ENCODE measurements at places on chromosomes 3 and 15. TPM values are rescaled to one million over a fixed set of nuclear protein-coding genes. Genes with fewer than 3 reads are reported as not detected.
A peak's percentile ranks its signal among the peaks of the same experiment; 100 is the strongest.

DNA sequence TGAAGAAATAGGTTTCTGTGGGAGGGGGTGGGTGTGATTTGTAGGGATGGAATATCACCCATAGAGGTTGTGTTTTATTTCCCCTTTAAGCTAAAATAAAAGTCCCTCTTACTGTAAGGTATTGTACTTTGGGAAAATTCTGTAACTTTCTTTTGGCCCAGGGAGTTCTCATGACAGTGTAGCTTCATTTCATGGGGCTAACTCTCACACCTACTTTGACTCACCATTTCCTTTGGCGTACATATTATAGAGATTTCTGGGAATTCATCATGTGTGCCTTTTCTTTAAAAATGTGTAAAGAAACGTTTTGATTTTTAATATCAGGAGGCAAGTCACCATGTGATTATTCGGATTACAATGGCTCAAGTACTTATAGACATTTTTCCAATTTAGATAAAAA, 477.7 kb upstream of the CFAP20DC start:
- no peaks in the 10 kb centered on the region for H3K36me3 ChIP-seq
- no peak for DNase-seq
- no peak overlapping the region for H3K27ac ChIP-seq
- H3K27me3 ChIP-seq = no peaks in the 10 kb centered on the region
- H3K4me3 ChIP-seq = no peak overlapping the region
- no peaks in the 10 kb centered on the region for H3K4me1 ChIP-seq

- H3K4me3 ChIP-seq = no peak overlapping the region
- H3K4me1 ChIP-seq = no peaks in the 10 kb centered on the region
- H3K27me3 ChIP-seq = no peaks in the 10 kb centered on the region
Observed at GRCh38 chr3:157531771-157532170, 28.6 kb upstream of the VEPH1 start.

- H3K27me3 ChIP-seq = no peaks in the 10 kb centered on the region
- no peaks in the 10 kb centered on the region for H3K36me3 ChIP-seq
- no peak overlapping the region for H3K27ac ChIP-seq
- no peak for DNase-seq
- H3K4me1 ChIP-seq = no peaks in the 10 kb centered on the region
Observed at GRCh38 chr3:123270818-123271217, 69.1 kb downstream of the SEC22A start.

DNA sequence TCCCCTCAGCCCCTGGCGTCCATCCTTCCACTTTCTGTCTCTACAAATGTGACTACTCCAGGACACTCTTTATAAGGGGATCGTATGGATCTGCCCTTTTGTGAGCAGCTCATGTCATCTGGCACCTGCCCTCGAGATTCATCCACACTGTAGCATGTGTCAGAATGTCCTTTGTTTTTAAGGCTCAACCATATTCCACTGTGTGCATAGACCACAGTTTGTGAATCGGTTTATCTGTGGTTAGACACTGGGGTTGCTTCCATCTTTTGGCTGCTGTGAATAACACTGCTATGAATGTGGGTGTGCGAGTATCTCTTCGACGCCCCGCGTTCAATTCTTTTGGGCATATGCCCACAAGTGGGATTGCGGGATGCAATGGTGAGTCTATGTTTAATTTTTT, 167.9 kb downstream of the NUP210 start:
- H3K27ac ChIP-seq = no peak overlapping the region
- H3K4me1 ChIP-seq = no peaks in the 10 kb centered on the region
- H3K4me3 ChIP-seq = no peak overlapping the region

- no peak for DNase-seq
- no peak overlapping the region for H3K4me3 ChIP-seq
- H3K4me1 ChIP-seq = no peaks in the 10 kb centered on the region
- H3K36me3 ChIP-seq = no peaks in the 10 kb centered on the region
Observed at GRCh38 chr3:151367448-151367847, 17.1 kb downstream of the P2RY12 start.

- H3K4me1 ChIP-seq = peaks cover 4% of the 10 kb centered on the region
- no peak for DNase-seq
- no peaks in the 10 kb centered on the region for H3K36me3 ChIP-seq
- H3K4me3 ChIP-seq = no peak overlapping the region
- H3K27ac ChIP-seq = no peak overlapping the region
- no peaks in the 10 kb centered on the region for H3K27me3 ChIP-seq
Observed at GRCh38 chr3:14481018-14481645, 59.0 kb downstream of the GRIP2 start.

- no peak overlapping the region for H3K27ac ChIP-seq
- no peak overlapping the region for H3K4me3 ChIP-seq
- no peaks in the 10 kb centered on the region for H3K36me3 ChIP-seq
- no peaks in the 10 kb centered on the region for H3K4me1 ChIP-seq
- H3K27me3 ChIP-seq = no peaks in the 10 kb centered on the region
- no peak for DNase-seq
Observed at GRCh38 chr3:140167600-140168281, 232.8 kb downstream of the CLSTN2 start.

DNA sequence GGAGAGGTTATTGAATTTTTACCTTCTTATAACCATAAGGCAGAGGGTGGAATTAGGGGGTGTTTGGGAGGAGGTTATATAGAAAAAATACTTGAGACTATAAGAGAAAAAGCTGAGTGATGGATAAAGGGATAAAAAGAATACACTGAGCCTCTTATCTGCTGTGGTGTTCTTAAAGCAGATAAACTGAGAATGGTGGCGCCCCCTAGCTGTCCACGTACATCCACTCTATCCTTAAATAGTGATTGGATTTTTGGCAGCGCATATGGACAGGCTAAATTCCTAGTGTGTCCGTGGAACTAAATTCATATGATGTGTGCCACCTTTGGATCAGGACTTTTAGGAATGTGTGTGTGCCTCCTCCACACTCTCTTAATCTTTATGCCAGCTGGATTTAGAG, 121.1 kb downstream of the OXSM start:
- no peaks in the 10 kb centered on the region for H3K27me3 ChIP-seq
- H3K4me3 ChIP-seq = no peak overlapping the region
- DNase-seq = no peak
- no peaks in the 10 kb centered on the region for H3K36me3 ChIP-seq
- no peaks in the 10 kb centered on the region for H3K4me1 ChIP-seq

- no peak overlapping the region for H3K4me3 ChIP-seq
- no peaks in the 10 kb centered on the region for H3K4me1 ChIP-seq
- H3K36me3 ChIP-seq = no peaks in the 10 kb centered on the region
- no peak overlapping the region for H3K27ac ChIP-seq
Observed at GRCh38 chr3:128195369-128195768, 42.1 kb downstream of the EEFSEC start.

DNA sequence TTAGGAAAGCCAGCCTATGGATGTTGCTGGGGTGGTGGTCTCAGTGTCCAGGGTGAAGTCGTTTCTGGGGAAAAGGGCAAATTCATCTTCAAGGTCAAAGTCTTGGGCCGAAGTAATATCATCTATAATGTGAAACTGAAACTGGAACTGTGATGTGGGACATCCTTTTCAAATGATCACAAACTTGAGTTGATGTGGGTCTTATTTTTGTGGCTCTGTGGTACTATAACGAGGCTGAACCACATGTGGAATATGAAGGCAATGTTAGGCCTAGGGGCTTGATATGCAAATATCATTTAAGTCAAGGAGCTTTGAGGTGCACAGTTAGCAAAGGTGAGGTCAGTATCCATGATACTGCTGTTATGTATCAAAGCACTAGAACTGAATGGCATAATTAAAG, 1.5 kb upstream of the CD200R1L start:
- H3K27me3 ChIP-seq = no peaks in the 10 kb centered on the region
- no peaks in the 10 kb centered on the region for H3K4me1 ChIP-seq
- no peak overlapping the region for H3K27ac ChIP-seq
- no peaks in the 10 kb centered on the region for H3K36me3 ChIP-seq
- H3K4me3 ChIP-seq = no peak overlapping the region

DNA sequence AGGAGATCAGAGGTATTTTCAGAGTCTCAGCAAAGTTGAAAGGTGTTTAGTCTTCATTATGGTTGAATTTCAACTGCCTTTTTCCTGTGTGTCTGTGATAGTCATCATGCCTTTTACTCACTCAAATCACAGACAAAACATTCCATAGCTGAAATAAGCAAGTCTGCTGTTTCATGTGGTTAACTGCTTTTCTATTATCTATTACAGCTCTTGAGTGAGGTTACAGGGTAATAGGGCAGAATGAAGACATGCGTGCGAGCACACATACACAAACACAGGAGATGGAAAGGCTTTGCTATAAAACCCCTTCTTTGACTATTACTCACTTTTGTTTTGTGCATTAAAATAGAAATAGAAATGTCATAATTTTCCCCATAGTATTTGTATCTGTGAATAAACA, 192.6 kb upstream of the RARB start:
- no peaks in the 10 kb centered on the region for H3K36me3 ChIP-seq
- no peak overlapping the region for H3K4me3 ChIP-seq
- no peak for DNase-seq
- no peaks in the 10 kb centered on the region for H3K27me3 ChIP-seq
- no peak overlapping the region for H3K27ac ChIP-seq
- no peaks in the 10 kb centered on the region for H3K4me1 ChIP-seq

GRCh38 chr3:30538791-30539190, 67.6 kb upstream of the TGFBR2 start:
- no peak for DNase-seq
- no peaks in the 10 kb centered on the region for H3K36me3 ChIP-seq
- H3K27ac ChIP-seq = peak overlapping the region; percentile 32

DNA sequence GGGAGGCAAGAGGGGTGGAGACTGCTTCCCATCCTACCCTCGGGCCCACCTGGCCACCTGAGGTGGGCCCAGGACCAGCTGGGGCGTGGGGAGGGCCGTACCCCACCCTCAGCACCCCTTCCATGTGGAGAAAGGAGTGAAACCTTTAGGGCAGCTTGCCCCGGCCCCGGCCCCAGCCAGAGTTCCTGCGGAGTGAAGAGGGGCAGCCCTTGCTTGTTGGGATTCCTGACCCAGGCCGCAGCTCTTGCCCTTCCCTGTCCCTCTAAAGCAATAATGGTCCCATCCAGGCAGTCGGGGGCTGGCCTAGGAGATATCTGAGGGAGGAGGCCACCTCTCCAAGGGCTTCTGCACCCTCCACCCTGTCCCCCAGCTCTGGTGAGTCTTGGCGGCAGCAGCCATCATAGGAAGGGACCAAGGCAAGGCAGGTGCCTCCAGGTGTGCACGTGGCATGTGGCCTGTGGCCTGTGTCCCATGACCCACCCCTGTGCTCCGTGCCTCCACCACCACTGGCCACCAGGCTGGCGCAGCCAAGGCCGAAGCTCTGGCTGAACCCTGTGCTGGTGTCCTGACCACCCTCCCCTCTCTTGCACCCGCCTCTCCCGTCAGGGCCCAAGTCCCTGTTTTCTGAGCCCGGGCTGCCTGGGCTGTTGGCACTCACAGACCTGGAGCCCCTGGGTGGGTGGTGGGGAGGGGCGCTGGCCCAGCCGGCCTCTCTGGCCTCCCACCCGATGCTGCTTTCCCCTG, 2.2 kb upstream of the FES start:
- no peak overlapping the region for H3K4me3 ChIP-seq
- H3K27ac ChIP-seq = peak overlapping the region; percentile 92
- no peak for DNase-seq
- peaks cover 7% of the 10 kb centered on the region for H3K36me3 ChIP-seq
- no peaks in the 10 kb centered on the region for H3K27me3 ChIP-seq

GRCh38 chr3:184982076-184982475, 170.1 kb downstream of the VPS8 start:
- H3K36me3 ChIP-seq = no peaks in the 10 kb centered on the region
- no peaks in the 10 kb centered on the region for H3K4me1 ChIP-seq
- DNase-seq = no peak
- H3K27me3 ChIP-seq = no peaks in the 10 kb centered on the region

DNA sequence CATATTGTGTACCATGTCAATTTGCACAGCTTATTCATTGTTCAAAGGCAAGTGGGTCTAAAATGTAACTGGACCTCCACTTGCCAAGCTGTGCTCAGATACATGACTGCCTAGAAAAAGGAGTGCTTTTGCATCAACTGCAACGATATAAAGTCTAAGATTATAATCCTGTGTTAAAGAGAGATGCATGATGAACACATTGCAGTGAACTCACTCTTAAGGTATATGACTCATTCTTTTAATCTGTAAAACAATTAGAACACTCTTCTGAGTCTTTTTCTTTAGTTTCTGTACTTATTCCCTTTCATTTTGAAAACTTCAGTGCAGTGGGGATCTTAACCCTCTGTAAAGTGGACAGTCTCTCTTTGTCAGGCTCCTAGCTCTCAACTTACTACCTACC, 982.8 kb downstream of the ROBO1 start:
- H3K4me1 ChIP-seq = no peaks in the 10 kb centered on the region
- H3K27ac ChIP-seq = no peak overlapping the region
- DNase-seq = no peak
- H3K36me3 ChIP-seq = no peaks in the 10 kb centered on the region
- no peaks in the 10 kb centered on the region for H3K27me3 ChIP-seq

DNA sequence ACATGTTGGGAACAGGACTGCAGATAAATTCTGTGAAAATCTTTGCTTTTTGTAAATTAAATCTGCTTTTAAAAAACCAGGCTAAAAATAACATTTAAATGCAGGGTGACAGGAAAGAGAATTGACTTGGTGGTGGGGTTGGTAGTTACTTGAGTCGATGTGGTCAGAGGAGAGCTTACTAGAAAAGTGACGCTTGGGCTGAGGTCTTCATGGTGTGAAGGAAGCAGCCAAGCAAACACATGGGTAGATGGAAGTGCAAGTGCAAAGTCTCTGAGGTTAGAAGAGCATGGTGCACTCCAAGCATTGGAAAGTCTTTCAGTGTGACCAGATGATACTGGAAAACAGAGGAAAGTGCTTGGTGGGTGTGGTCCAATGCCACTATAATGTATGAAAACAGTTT, 86.4 kb upstream of the THBS1 start:
- H3K36me3 ChIP-seq = no peaks in the 10 kb centered on the region
- no peak for DNase-seq
- no peak overlapping the region for H3K4me3 ChIP-seq
- H3K27me3 ChIP-seq = no peaks in the 10 kb centered on the region
- H3K4me1 ChIP-seq = no peaks in the 10 kb centered on the region

DNA sequence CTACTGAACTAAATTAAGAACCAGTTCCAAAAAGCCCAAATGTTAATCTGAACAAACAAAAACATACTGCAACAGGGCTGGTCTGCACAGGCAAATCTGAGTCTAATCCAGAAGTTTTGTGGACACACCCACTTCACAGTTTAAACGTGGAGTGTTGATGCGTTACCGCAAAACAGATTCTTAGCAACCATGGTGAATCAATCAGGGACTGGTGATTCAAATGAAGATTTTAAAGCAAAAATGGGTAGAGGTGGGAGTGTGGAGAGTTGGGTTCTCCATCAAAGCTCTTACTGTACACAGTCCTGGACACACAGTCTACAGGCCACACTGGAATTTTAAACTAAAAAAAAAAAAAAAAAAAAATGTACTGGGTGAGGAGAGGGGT, 5.2 kb downstream of the ANXA2 start:
- DNase-seq = no peak
- H3K4me3 ChIP-seq = peak overlapping the region; percentile 4
- H3K36me3 ChIP-seq = no peaks in the 10 kb centered on the region
- peaks cover 60% of the 10 kb centered on the region for H3K4me1 ChIP-seq

ACP3 gene
- total RNA-seq = 6.7 TPM

ZBED2 gene
- total RNA-seq = not detected

CD96 gene
- 1.4 TPM for total RNA-seq

ZBBX gene
- not detected for total RNA-seq

STRIT1 gene
- total RNA-seq = 0.32 TPM

CAMK1 gene
- 40.0 TPM for total RNA-seq

HIGD2B gene
- not detected for total RNA-seq

UROC1 gene
- not detected for total RNA-seq

GPR62 gene
- not detected for total RNA-seq

IGSF11 gene
- 1.9 TPM for total RNA-seq
